ENCODE measurements at places on chromosomes 7 and 10.

- DNase-seq, result peak; percentile 64
Measured at GRCh38 chr7:86978808-86979506, 80.5 kb downstream of the ELAPOR2 start.

- no peak for DNase-seq
Measured at GRCh38 chr10:65413001-65413400, 1512.8 kb upstream of the LRRTM3 start.

DNA sequence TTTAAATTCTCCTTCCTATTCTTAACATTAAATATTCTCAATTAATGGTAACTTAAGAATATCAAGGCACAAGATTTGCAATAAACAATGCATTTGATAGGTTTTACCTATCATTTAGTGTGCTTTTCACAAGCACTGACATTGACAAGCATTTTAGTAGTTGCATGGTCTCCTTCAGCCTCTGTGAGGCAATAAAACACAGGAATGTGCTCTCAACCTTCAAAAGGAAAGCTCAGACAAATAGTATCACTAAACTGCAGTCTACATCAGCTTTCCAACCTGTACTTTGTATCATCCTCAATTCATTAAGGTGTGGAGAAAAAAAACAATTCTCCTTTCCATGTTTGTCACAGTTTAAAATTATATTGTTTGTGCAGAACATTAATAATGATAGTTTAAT lies 51.1 kb upstream of the TSPAN13 start:
- no peak for DNase-seq

- no peak for DNase-seq
Measured at GRCh38 chr7:149834601-149835000, 3.6 kb upstream of the ZNF862 start.

DNA sequence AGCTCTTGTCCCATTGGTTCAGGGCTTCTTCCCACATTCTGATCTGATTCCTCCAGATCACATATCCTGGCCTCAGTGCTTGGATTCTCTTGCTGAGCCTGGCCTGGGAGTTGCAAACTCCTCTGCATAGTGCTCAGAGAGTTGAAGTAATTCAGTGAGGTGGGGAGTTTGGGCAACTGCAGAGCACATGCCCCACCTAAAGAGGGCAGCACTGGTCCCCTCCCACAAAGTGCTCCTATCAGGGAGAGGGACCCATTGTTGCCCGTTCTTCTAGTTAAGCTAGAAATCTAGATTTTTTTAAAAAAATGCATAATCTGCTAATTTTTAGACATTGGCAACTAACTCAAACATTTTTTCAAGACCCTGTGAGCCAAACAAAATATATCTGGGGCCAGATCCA lies 45.1 kb downstream of the CHN2 start:
- DNase-seq, result peak; percentile 51

GRCh38 chr10:23406409-23406808 lies 32.5 kb upstream of the OTUD1 start:
- DNase-seq, result no peak

DNA sequence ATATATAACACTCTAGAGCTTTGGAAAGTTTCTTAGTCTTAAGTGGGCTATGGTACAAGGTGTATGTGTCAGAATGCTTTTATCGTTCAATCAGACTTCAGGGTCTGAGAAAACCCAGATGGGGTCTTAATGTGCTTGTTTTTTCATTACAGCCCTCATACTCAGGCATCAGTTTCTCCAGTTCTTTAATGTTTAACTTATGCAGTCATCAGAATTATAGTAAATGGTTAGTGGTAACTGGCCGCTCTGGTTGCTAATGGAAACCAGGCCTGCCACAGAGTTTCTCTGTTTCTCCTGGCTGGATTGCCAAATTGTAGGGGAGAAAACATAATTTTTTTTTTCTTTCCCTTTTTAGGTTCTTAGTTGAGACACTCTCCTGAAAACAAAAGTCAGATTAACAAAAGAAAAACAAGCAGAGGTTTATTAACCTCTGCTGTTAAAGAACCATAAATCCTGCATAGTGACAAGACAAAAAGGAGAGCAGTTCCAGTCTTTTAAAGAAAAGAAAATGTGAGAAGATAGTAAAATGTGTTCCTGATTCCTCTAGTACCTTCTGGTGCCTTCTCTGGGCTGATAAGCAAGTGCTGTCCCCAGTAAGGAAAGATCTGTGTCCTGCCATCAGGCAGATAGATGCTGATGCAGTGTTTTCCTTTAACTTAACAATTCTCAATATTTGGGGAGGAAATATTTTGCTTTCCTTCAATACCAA lies 21.5 kb upstream of the GHITM start:
- DNase-seq, result no peak

GRCh38 chr7:27605689-27606269 lies 56.9 kb downstream of the HIBADH start:
- DNase-seq, result no peak

DNA sequence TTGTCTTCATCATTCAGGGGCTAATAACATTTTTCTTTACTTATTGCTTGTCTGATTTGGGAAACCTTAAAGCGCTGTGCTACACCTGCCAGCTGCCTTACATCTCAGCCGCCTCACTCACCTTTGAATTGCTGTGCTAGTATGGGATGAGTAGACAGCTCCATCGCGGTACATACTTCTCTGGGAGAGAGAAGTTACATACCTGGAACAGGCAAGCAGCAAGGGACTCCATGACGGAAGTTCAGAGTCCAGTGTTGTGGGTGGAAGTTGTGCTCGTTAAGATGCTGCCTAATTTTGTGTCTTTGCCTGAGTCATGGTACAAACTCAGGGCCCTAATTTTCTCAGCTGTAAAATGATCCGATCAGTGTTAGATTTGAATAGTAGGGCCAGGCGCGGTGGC lies 1.9 kb downstream of the NUB1 start:
- no peak for DNase-seq

DNA sequence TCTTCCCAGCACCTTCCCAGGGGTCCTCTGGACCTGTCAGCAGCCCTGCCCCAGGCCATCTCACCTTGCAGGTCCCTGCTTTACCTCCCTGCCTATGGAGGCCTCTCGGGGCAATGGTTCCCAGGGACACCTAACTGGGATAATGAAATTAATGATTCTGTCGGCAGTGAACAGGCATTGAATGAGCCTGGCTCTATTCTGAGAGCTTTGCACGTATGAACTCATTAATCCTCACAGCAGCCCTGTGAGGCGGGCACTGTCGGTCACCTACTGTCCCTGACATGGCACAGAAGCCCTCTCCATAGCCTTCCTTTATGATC lies 22.9 kb downstream of the ADCYAP1R1 start:
- no peak for DNase-seq

All from activated CD4-positive, alpha-beta T cell treated with anti-CD3 and anti-CD28 coated beads, Interleukin-2, Interleukin-6, amounts not matched to agents 100 ng/mL and 50 ng/mL, durations not matched to agents 16 hours and 8 hours (primary cell).